ENCODE measurements at places on chromosomes 6 and 20.
A peak's percentile ranks its signal among the peaks of the same experiment; 100 is the strongest.

DNA sequence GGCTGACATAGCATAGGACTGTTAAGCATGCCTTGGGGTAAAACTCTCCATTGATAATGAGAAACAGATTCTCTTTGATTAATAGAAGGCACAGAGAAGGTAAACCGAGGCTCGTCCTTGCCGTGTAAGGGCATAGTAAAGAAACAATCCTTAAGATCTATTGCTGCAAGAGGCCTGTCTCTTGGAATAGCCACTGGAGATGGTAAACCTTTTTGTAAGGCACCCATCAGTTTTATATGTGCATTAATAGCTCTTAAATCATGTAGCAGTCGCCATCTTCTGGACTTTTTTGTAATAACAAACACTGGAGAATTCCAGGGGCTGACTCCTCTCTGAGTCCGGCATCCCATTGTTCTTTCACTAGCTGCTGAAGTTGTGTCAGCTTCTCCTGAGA is 8.4 kb upstream of the ABHD12 start:
- no peak for DNase-seq

DNA sequence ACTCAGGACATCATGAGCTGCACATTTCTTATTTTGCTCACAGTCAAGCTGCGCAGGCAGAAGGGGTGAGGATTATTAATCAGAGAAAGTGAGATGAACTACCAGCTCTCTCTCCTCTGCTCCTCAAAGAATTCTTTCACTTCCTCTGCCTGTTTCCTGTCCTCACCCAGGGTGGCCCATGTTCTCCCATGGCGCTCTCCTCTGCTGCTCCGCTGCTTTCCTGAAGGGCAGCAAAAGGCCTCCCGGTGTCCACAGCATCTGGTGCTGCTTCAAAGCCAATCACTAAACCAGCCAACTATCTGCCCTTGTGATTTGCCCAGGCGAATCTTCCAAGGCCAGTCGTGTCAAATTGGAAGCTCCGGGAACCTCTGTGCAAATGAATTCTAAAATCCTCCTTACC is 324.2 kb downstream of the TPBG start:
- no peak for DNase-seq

- DNase-seq: no peak
Observed at GRCh38 chr20:38242848-38243708, 17.5 kb downstream of the KIAA1755 start.

GRCh38 chr6:5338177-5338960 is 77.1 kb downstream of the FARS2 start:
- DNase-seq: no peak

DNA sequence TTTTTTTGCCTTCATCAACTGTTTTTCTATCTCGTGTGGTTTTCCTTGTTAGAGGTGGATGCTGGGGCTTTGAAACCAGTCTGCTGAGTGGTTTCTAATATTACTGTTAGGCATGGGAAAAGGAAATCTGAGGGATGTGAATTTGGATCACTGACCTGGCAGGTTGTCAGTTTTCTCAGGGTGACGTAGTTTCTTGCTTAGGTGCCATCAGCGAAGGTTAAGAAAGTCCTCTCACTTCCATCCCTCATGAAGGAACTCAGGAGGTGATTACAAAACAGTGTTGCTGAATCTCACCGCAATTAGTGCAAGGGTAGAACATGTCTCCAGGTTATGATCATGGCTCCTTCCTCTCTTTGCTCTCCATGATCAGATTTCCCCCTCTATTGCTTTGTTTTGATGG is 135.9 kb downstream of the SOX4 start:
- no peak for DNase-seq

- DNase-seq: no peak
Observed at GRCh38 chr6:44081753-44082152, 45.5 kb downstream of the MRPL14 start.

DNA sequence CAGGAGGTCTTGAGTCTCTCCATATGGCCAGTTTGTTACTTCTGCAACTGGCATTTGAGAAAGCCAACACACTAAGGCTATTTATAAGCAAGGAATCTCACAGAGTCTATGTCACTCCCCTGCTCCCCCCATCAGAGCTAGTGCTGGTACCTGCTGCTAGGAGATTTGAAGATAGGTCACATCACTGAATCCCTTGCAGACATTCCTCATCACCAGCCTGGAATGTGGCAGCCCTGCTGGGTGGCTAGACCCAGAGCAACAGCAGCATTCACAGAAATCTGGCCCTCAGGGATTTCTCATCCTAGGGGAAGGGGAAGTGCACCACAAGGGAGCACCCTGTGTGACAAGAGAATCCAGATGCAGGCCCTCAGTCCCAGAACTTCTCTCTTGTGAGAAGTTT is 672.1 kb downstream of the HACE1 start:
- DNase-seq: no peak

DNA sequence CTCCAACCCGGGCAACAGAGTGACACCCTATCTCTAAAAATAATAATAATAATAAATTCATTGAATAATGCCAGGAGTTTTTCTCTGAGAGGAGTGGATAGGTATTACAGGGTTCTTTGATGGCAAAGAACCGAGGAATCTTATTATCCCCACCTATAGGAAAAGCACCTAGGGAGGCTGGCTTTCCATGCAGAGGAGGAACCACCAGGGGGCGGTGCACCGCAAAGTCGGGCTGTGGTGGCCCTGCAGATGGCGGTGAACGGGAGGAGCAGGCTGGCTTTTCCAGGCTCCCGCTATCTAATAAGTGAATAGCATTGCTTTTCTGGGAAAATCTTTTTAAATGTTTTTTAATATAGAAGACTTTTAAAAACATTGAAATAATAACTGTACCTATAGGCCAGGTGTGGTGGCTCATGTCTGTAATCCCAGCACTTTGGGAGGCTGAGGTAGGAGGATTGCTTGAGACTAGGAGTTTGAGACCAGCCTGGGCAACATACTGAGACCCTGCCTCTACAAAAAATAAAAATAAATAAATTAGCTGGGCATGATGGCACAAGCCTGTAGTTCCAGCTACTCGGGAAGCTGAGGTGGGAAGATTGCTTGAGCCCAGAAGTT is 864.2 kb downstream of the KIF16B start:
- peak; percentile 2 for DNase-seq

GRCh38 chr6:3151691-3152090 is 5.7 kb downstream of the TUBB2A start:
- no peak for DNase-seq

DNA sequence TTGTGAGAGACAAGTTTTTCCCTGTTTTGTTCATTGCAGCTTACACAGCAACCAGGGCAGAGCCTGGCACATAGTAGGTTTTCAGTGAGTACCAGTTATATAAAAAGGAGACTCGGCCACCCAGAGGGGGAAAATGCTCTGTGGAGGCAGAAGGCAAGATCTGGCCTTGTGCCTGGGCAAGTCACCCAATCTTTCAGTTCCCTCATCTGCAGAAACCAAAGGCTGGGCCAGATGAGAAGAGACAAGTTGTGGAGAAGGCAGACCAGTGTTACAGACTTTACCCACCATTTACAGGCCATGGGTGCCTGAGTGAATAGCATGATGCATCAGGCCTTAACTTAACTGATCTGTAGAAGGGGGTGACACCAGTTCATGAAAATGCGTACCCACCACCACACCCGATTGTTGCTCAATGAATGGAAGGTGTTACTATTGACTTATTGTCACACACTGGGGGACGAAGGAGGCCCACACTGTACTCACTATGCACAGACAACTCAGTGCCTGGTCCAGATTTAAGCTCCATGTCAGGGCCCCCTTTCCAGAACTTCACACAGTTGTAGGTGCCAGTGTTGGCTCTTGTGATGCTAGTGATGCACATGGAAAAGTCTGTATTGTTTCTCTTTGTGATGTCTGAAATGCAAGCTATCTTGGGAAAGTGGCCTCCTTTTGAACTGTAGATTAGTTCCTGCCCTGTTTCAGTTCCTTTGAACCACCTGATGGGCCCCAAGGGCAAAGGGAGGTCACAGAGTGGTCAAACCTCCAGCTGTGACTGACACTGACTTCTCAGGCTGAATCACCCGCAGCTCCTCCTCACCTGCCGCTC is 64.3 kb upstream of the SIRPG start:
- no peak for DNase-seq

Measured in activated T-cell treated with anti-CD3 and anti-CD28 coated beads for 1 hour (primary cell).